Activated CD8-positive, alpha-beta memory T cell treated with anti-CD3 and anti-CD28 coated beads, Interleukin-2, amount 10 ng/mL, durations not matched to agents 7 days and 5 days (primary cell): ENCODE measurements at places on chromosomes 5 and 9.

GRCh38 chr9:94498801-94499453 is 56.0 kb upstream of the PCAT7 start:
- no peak for DNase-seq

DNA sequence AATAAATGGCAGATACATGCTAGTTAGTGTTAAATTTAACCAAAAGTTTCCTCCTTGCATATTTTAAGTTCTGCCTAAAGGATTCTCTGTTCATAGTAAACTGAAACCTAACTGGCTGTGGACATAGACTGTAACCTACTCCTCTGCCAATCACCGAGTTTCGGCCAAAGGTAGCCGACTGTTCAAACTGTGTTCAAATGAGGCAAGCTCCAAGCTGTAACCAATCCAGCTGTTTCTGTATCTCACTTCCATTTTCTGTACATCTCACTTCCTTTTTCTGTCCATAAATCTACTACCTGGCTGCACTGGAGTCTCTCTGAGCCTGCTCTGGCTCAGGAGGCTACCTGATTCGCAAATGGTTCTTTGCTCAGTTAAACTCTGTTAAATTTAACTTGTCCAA is 44.1 kb downstream of the KCNV2 start:
- no peak for DNase-seq

DNA sequence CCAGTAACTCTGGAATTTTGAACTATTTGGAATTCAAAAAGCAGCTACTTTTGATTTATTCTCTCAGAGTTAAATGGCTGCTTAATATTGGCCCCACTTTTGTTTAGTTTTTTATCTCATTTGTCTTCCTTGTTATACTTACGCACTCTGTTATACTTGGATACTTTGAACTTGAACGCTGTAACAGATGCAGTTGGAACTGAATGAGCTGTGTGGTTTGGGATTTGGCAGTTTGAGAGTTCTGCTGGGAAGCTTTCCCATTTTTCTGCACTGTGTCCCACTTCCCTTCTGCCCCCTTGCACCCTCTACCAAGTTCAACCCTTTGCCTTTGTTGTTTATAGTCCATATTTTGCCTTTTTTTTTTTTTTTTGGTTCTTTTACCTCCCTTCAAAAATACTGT is 3.8 kb downstream of the RHOBTB3 start:
- no peak for DNase-seq

DNA sequence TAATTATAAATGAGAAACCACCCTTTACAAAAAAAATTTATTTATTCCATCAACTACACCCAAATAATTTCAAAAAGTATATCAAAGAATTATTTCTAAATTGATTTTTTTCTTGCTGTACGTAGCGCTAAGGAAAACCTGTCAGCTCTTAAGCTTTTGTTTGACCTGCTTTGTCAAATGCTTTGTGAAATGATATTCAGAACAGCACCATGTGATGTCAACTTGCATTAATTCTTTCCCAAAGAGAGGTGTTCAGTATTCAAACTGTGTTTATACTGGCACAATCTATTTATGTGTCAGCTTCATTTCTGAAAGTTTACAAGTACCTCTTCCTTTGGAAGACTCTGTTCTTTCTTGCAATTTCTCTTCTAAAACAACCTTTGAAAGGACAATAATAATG is 12.0 kb upstream of the ARSB start:
- no peak for DNase-seq
